ENCODE measurements at places on chromosomes 12 and 14. TPM values are rescaled to one million over a fixed set of nuclear protein-coding genes. Genes with fewer than 3 reads are reported as not detected.

Gene PCED1B
- 1.1 TPM for total RNA-seq

Gene ASB8
- total RNA-seq: 28.7 TPM

Gene KRT6B
- total RNA-seq: not detected

Gene MSI1
- 1.5 TPM for total RNA-seq

Gene ASIC1
- 2.7 TPM for total RNA-seq

Gene CEBPE
- not detected for total RNA-seq

Gene NGB
- total RNA-seq: not detected

Gene VWF
- 61.8 TPM for total RNA-seq

Gene CCDC177
- 0.05 TPM for total RNA-seq

Gene MAP1LC3B2
- not detected for total RNA-seq

Gene REP15
- 0.95 TPM for total RNA-seq

Gene KERA
- 1.1 TPM for total RNA-seq

Gene HOXC13
- not detected for total RNA-seq

Gene PPHLN1
- total RNA-seq: 104 TPM

Gene GRIN2B
- 1.7 TPM for total RNA-seq

Gene FOXA1
- 14.1 TPM for total RNA-seq

Gene ZCRB1
- total RNA-seq: 27.7 TPM

Gene UBC
- 857 TPM for total RNA-seq

Gene MYH6
- 0.26 TPM for total RNA-seq

Gene BCL7A
- 7.8 TPM for total RNA-seq

Gene ENDOU
- total RNA-seq: not detected

Gene OTX2
- total RNA-seq: not detected

Gene ASCL1
- total RNA-seq: 0.32 TPM

Gene TCL1B
- not detected for total RNA-seq

Gene HOXC12
- not detected for total RNA-seq

Gene ERP29
- total RNA-seq: 37.5 TPM

Gene LGR5
- 2.0 TPM for total RNA-seq

Gene LBHD2
- not detected for total RNA-seq

Measured in urinary bladder (tissue), 4 donors.